CD8-positive, alpha-beta memory T cell (primary cell): ENCODE measurements at places on chromosomes 2 and 18.
A peak's percentile ranks its signal among the peaks of the same experiment; 100 is the strongest.

- no peak for DNase-seq
These were observed 19.5 kb downstream of the MYO1B start for GRCh38 chr2:191264647-191265081.

- DNase-seq, result peak; percentile 44
These were observed 35.1 kb upstream of the SLC14A1 start for GRCh38 chr18:45688833-45689232.

DNA sequence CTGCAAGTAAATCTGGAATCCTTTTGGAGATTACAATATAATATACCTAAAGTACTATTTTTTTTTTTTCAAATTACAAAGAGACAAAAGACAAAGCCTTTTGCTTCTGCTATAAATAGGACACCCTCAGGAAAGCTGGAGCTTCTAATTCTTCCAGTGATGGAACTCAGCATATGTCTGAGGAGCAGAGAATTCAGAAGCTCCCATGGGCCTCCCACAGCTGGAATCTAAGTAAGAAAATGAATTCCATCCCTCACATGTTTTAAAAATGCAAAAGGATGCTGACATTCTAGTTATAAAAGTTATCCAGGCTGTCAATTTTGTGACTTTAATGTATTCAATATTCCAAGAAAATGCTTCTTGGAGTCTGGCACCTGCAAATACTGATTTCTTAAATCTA, 571.3 kb upstream of the LRRTM4 start:
- DNase-seq, result no peak

DNA sequence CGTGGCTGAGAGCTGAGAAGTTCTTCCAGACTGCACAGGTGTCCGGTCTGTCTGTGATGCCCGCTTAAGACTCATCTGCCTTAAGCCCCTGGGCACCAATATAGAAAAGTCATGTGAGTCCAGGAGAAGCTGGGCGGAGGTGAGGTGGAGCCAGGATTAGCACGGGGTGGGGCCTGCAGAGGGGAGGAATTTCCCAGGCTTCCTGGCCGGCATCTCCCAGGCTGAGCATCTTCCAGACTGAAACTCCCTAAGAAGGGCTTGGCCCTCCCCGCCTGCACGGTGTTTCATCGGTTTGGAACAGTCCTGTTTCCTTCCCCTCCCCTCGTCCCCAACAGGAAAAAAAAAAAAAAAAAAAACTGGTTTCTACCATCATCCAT, 270.3 kb downstream of the ATAD2B start:
- no peak for DNase-seq

- no peak for DNase-seq
These were observed 50.5 kb downstream of the MRPL35 start for GRCh38 chr2:86249579-86250391.

DNA sequence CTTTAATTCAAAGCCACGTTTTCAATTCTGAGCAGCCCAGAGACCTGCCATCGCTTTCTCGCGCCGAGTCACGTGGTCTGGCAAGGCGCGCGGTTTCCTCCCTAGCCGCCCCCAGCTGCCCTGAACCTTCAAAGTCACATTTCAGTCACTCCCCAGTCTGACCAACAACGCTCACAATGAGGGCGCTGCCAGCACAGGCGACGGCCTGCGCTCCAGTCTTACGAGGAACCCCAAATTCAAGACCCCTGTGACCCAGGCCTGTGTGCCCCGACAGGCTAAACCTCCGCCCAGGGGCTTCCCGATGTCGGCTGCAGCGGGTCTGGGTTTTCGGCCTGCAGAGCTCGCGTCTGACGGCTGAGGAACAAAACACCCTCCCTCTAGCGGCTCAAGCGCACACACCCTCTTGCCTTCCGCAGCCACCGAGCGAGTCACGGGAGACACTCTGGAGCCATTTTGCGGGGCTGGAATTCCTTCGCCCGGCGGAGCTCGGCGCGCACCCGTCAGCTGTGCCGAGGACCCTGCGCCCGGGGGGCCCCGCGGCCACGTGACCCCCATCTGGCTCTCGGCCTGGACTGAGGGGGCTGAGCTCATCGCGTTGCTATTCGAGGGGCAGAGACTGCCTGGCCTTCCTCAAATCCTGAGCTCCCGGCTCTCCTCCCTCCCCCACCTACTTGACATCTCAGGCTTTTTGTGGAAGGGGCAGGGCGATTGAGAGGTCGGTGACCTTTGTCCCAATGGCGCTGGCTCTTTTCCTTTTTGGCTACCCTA, 69.9 kb upstream of the ITGB6 start:
- peak; percentile 66 for DNase-seq

GRCh38 chr2:123540291-123540690, 484.8 kb upstream of the CNTNAP5 start:
- no peak for DNase-seq

DNA sequence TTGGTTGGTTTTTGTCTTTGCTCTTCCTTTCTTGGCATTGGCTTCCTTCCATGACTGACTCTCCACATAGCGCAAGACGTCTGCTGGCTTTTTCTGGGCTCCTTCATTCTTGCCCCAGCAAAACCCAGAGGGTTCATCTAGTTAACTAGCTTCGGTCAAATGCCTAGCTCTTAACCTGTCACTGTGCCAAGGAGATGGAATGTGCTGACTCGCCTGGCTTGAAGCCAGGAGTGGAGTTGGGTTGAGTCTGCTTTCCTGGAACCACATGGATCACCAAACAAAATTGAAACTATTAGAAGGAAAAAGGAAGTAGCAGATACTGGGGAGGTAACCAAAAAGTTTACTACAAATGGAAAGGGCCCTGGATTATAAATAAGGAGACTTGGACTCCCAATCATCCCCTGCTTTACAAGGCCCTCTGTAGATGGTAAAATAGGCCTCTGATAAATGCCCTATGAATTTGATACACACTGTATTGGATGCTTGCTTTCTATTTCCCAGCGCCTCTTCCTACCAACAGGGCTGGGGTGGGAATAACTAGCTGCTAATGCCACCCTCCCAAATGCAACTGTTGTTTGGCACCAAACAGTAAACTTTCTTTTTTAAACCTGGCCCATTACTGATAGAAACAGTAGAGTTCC, 11.3 kb downstream of the MALT1 start:
- no peak for DNase-seq

DNA sequence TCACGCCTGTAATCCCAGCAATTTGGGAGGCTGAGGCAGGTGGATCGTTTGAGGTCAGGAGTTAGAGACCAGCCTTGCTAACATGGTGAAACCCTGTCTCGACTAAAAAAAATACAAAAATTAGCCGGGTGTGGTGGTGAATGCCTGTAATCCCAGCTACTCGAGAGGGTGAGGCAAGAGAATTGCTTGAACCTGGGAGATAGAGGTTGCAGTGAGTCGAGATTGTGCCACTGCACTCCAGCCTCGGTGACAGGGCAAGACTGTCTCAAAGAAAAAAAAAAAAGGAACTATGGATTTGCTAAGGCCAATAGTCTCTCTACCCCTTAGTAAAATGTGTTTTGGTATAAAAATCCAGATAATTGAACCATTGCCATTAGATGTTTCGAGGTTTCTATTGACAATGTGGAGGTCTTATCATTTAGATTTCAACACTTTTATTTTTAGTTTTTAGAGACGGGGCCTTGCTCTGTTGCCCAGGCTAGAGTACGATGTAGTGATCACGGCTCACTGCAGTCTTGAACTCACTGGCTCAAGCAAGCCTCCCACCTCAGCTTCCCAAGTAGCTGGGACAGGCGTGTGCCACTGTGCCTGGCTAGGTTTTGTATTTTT, 1.1 kb upstream of the TXNDC2 start:
- no peak for DNase-seq

GRCh38 chr2:222427646-222428301, 3.4 kb downstream of the SGPP2 start:
- no peak for DNase-seq

- DNase-seq, result no peak
These were observed 242.2 kb upstream of the LRRTM1 start for GRCh38 chr2:80546766-80547165.

DNA sequence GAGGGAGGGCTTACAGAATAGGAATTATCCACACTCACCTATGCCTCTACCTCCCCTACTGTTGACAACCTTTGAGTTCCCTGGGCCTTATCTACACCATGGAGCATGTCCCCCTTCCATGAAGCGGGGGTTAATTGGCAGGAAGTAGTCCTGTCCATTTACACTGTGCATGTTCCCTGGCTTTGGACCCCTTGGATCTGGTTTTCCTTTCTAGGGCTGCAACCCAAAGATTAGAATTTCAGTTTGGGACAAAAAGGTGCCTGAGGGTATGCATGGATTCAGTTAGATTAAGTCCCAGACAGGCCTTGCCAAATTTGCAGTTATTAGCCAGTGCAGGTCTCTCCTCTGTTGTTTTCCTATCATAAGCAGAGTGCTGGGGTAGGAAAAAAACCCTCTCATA, 180.3 kb downstream of the CMPK2 start:
- no peak for DNase-seq

DNA sequence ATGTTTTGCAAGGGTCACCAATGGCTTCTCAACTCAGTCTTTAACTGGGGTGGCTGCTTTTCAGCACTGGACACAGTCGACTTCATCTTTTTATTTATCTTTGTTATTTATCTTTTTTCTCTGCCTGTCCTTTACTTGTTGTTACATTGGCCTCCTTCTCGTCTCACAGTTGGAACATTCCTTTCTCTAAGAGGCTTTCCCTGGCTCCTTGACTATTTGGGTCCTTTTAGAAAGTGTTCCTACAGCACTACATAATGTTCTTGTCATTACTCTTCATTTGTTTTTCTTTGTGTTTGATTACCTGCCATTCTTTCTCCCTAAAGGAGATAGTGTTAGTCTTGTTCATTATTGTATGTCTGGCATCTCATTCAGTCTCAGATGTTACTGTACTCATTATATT, 122.0 kb downstream of the KIAA1328 start:
- DNase-seq, result no peak

DNA sequence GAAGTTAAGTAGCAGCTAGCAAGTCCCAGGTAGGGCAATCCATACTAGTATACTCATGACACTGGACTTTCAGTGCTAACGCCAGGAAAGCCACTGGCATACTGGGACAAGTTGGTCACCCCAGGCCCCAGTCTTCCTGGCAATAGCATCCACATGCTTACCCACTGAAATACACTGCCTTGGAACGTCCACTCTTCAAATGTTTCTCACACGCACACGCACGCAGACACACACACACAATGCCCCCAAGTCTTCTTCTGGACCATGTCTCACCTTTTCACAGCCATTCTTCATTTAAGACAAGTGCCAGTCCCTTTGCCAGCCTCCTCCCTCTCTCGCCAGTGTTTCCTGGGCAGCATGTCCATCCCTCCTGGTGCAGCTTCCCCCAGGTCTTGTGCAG, 8.7 kb upstream of the TEX261 start:
- DNase-seq, result no peak

GRCh38 chr18:59505356-59505755, 146.3 kb upstream of the LMAN1 start:
- no peak for DNase-seq

DNA sequence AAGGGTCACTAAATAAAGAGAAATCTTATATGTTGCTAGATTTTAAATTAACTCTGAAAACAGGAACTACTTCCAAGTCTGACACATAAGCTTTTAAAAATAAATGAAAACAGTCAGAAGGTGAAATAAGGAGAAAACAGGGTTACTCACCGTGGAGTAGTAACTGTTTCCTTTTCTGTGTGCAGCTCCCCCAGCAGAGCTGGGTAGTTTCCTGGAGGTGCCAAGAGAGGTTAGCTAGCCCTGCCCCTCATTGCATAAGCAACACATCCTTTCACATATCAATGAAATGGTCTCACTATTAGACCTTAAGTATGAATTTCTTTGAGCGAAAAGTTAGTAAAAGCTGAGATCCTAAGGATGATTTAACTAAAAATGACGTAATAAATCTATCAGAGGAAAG, 54.0 kb upstream of the GPR75 start:
- no peak for DNase-seq

GRCh38 chr2:212030709-212031108, 507.9 kb downstream of the ERBB4 start:
- DNase-seq, result no peak

DNA sequence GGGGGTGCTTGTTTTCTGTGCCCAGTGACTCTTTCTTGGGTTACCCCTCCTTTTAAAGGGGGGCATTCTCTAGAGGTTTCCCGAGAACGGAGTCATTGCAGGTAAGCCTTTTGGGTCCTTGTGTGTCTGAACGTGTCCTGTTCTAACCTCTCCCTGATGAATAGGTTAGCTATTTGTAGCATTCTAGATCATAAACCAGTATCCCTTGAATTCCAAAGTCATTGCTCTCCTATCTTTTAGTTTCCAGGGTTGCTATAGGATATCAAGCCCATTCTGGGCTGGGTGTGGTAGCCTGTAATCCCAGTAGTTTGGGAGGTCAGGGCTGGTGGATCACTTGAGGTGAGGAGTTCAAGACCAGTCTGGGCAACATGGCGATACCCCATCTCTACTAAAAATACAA, 65.9 kb upstream of the YWHAQ start:
- no peak for DNase-seq

- DNase-seq, result no peak
These were observed 25.4 kb downstream of the NOP58 start for GRCh38 chr2:202290970-202291369.

DNA sequence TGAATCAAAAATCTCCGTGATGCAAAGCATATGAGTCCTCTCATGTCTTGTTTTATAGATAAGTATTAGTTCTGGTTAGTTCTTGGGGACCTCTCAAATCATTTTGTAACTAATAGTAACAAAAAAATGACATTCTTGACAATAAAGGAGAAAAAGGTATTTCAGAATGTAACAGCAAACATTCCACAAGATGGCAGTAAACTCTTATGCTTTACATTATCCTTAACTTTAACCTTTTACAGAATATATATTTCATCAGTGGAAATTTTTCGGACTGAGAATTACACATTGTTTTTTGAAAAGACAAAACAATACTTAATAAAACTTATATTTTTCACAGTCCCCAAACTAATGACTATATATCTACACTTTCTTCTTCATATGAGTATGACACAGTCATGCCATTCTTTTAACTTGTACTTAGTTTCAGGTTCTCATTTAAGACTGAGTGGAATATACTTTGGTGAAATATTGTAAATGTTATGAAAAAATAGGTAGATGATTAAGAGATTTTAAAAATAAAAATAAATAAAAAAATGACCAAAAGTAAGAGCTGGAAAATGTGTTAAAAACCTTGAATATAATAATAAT, 142.9 kb upstream of the NXPH2 start:
- no peak for DNase-seq

DNA sequence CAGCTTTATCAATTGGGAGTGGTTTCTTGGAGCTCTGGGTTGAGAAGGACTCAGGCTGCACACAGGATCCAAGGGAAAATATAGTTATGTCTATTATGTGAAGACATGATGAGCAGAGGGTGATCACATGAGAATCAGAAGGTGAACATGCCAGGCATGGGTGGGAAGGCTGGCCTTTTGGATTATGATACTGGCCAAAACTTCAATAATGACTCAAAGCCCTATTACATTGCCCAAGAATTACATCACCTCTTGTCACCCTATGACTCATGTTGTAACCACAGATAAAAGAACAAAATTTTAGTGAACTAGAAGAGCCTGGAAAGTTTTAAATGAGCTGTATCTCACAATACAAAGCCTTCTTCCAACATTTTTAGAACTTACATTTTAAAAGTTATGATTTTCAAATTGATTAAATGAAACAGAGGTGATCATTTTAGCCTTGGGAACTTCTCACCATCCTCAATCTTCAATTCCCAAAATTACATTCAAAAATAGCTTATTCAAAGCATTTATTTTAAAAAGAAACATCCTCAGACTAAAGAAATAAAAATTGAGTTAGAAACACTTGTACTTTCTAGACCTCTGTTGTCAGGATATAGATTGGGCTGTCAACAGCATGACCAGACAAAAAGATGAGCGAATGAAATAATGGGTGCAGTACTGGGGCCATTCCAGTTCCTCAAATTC, 428.3 kb downstream of the MBD2 start:
- DNase-seq, result no peak
